Right lung (tissue), 10 donors: ENCODE measurements at places on chromosomes 5 and 9.

DNA sequence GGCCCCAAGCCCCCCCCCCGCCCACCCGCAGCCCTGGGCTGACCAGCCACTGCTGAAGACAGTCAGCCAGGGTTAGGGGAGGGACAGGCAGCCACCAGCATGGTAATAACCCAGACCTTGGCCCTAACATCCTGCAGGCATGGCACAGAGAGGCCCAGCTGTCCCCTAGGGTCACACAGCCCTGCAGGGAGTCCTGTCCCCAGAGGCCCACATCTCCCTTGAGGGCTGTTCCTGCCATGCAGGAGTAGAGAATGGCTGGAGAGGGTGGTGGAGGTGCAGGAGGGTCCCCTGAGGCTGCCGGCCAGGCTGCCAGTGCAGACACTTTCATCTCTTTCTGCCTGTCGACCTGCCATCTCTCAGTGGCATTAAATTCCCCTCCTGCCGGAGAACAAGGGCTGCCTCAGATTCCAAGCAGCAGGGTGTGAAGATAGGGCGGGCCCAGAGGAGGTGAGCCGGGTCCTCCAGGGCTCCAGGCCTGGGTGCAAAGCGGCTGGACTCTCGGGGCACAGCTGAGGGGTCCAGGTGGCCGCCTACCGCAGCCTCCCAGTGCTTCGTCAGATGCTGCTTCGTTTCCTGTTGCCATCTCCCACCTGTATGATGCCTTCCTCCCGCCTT lies 40.0 kb downstream of the CXXC5 start:
- DNase-seq: no peak

DNA sequence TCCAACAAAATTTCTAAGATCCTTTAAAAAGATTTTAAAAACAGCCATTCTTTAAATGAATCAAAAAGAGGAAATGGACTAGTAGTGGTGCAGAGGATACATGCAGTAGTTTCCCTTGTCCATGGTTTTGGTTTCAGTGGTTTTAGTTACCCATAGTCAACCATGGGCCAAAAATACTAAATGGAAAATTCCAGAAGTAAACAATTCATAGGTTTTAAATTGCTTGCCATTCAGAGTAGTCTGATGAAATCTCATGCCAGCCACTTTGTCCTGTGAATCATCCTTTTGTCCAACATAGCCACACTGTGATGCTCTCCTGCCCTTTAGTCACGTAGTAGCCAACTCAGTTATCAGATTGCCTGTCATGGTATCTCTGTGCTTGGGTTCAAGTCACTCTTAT lies 286.1 kb downstream of the ANXA1 start:
- no peak for DNase-seq

DNA sequence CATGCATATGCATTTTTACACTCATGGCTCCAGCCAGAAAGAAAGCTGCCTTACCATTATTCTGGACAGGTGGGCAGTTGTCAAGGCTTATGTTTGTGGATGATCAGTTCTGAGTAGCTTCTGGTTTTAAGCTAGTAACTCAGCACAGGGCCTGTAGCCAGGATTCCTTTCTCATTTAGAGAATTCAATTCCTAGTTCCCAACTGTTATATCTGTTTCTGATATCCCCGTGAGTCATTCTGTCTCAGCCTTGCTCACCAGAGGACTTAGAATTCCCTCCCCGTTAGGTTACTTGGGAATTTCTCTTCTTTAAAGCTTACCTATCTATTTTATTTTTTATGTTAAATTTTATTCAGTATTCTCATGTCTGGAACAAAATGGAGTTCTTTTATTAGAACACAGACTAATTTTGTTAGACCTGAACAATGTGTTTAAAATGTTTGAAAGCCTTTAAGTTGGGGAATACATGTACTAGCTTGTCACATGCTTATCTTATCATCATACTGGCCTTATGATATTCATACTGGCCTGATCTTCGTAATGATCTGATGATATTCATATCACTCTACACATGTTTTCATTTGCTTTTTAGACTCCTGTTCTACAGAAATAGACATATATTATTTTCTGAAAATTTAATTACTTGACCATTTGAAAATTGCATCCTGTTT lies 47.1 kb downstream of the CAST start:
- no peak for DNase-seq

- DNase-seq: no peak
These were observed 12.1 kb downstream of the KCNMB1 start for GRCh38 chr5:170377027-170377426.

DNA sequence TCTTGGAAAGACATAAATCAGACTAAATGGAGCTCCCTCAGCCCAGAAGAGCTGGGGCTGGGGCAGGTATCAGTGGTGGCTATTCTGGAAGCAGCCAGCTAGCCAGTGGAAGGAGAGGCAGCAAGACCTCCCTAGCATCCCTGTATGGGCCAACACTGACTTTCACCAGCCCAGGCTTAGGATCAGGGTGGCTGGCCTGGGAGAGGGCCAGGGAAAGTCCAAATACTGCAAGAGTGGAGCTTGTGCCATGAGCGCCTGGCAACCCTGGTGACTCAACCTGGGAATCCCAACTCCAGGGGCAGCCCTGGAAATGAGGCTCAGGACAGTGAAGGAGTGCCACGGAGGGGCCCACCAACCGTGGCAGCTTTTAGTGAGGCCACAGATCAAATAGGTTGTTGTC lies 7.6 kb upstream of the IRF1 start:
- DNase-seq: no peak

DNA sequence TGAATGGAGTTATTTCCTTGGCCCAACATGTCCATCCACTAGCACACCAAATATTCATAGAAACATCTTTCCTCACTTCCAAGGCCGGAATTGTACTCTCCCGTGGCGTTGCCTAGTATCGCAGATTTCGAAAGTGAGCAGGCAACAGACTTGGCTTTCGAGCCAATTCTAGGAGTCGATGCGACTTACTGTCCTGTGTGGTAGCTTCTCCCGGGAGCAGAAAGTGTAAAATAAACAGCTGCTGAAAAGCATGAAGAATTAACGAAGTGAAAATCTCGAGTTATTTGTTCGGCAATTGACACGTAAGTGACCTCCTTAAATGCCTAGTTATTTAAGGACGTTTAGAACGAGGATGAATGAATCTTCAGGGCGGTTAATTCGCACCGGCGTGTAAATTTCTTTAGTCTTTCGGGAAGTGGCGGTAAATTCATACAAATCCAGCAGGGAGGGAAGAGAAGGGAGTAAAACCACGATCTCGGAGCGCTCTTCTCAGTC lies 449 bp upstream of the PCSK5 start:
- DNase-seq: no peak

GRCh38 chr9:112111461-112111860 lies 63.6 kb downstream of the SUSD1 start:
- DNase-seq: no peak

DNA sequence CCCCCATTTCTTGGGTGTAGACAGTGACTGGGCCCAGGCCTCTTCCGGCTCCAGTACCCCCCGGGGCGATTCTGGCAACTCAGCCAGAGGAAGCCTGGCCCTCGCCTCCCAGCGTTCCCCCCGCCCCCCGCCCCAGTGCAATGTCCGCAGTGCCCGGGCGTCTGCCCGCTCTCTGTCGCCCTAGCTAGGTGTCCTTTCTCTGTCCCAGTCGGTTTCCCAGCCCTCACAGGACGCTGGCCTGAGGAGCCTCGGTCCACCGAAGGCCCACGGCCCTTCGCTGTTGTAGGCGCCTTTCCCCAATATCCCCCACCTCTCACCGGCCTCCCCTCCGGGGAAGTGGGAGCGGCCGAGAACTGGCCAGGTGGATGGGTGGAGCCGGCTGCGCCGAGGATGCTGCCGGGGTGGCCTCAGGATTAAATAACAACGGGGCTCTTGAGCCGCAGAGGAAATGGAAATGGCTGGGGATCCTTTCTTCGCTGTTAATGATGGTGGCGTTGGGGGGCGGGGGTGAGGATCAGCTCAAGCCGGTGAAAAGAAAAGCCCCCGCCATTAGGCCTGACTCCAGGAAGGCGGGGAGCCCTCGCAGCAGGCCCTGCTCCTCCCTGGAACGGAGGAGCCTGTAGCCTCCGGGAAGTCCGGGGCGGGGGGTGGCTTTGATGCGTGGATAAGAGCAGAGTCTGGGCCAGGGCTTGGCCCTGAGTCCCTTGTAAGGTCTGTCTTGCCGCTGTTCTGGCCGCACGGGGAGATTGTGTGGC lies 1.1 kb upstream of the SPRY4 start:
- peak; percentile 83 for DNase-seq

- no peak for DNase-seq
These were observed 84.0 kb upstream of the SMIM32 start for GRCh38 chr5:136276946-136277345.

DNA sequence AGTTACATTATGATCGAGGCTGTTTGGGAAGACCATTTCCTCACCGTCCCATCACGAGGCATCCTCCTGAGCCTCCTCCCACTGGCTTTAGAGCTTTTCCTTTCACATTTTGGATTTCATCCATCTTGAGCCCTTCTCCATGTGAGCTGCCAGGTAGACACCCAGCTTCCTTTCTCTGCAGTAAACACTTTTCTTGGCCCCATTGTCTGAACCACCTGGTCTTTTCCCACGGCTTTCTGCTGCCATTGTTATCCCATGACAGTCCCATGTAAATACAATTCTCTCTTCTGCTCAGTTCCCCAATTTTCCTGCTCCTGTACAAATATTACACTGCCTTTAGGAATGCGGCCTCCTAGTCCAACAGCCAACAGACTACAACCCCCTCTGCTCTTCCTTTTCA lies 24.1 kb downstream of the UBE2QL1 start:
- DNase-seq: no peak

DNA sequence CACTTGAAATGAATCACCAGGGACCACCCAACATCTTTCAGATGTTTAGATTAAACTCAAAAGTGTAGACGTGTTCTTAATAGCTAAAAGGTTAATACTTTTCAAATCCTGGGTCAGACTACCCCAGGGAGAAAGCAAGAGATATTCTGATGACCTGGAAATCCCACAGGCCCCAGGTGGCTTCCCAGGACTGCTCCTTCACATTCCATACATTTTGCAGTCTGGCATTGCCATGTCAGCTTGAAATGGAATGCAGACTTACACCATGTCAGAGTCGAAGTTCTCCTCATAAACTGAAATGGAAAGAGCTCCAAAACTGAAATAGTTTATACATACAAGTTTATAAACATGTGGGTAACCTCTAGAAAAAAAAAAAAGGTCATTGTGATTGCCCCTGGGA lies 61.5 kb downstream of the TMEM167A start:
- DNase-seq: no peak
